ENCODE measurements at places on chromosomes 7 and 10. TPM values are rescaled to one million over a fixed set of nuclear protein-coding genes. Genes with fewer than 3 reads are reported as not detected.

The OR6V1 gene
- not detected for total RNA-seq

The PIP gene
- total RNA-seq: not detected

The SPOCK2 gene
- total RNA-seq: 370 TPM

The LIPK gene
- total RNA-seq: not detected

The BEND7 gene
- total RNA-seq: not detected

The UCMA gene
- not detected for total RNA-seq

The KCNH2 gene
- total RNA-seq: 0.54 TPM

The LOXL4 gene
- not detected for total RNA-seq

The RAPGEF5 gene
- total RNA-seq: 0.34 TPM

The VWDE gene
- 4.8 TPM for total RNA-seq

The EPO gene
- total RNA-seq: not detected

The VAX1 gene
- not detected for total RNA-seq

The CALHM1 gene
- total RNA-seq: 0.74 TPM

The ELN gene
- not detected for total RNA-seq

The TEX36 gene
- not detected for total RNA-seq

The HTR5A gene
- total RNA-seq: not detected

The ZNF365 gene
- 0.58 TPM for total RNA-seq

The MYO1G gene
- total RNA-seq: 403 TPM

The GIMAP6 gene
- total RNA-seq: 130 TPM

The TMEM176B gene
- 0.82 TPM for total RNA-seq

The CNPY1 gene
- total RNA-seq: not detected

The CPA4 gene
- total RNA-seq: not detected

The ANK3 gene
- 4.8 TPM for total RNA-seq

The OR2A7 gene
- 2.2 TPM for total RNA-seq

The TAS2R4 gene
- total RNA-seq: 1.4 TPM

The CDNF gene
- 0.82 TPM for total RNA-seq

The SCIN gene
- 0.69 TPM for total RNA-seq

The EDRF1 gene
- total RNA-seq: 45.8 TPM

The PON1 gene
- not detected for total RNA-seq

The CALHM3 gene
- total RNA-seq: 0.67 TPM

The NME8 gene
- not detected for total RNA-seq

The RBP3 gene
- not detected for total RNA-seq

The CALML5 gene
- total RNA-seq: not detected

The KIAA1217 gene
- total RNA-seq: 0.06 TPM
